Cerebellar nuclear complex (tissue), 1 donor: ENCODE measurements at places on chromosomes 13 and 19.

GRCh38 chr13:69796256-69796655 is 311.4 kb upstream of the ATXN8OS start:
- no peak for DNase-seq

DNA sequence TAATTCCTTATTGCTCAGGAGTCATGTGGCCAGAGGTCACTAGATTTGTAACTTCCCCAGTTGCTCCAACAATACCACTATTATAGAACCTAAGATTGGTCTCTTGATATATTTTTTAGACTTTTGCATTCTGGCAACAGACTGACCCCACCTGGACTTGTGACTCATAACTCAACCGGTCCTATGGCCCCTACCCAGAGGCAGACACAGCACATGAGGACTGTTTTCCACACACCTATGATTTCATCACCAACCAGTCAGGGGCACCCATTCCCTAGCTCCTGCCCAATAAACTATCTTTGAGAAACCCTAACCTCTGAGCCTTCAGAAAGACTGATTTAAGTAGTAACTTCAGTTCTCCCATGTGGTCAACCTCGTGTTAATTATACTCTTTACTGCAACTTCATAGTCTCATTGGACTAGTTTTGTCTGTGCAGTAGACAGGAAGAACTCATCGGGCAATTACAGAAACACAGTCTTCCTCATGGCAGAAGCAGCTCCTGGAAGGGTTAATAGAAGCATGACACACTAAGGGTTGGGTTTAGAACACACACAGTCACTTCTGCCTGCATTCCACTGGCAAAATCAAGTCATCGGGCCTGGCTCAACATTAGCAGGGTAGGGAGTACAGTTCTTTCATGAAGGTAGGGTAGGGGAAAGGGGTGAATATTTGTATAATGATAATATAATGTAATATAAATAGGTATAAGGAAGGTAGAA is 251.8 kb downstream of the UQCRFS1 start:
- no peak for DNase-seq

DNA sequence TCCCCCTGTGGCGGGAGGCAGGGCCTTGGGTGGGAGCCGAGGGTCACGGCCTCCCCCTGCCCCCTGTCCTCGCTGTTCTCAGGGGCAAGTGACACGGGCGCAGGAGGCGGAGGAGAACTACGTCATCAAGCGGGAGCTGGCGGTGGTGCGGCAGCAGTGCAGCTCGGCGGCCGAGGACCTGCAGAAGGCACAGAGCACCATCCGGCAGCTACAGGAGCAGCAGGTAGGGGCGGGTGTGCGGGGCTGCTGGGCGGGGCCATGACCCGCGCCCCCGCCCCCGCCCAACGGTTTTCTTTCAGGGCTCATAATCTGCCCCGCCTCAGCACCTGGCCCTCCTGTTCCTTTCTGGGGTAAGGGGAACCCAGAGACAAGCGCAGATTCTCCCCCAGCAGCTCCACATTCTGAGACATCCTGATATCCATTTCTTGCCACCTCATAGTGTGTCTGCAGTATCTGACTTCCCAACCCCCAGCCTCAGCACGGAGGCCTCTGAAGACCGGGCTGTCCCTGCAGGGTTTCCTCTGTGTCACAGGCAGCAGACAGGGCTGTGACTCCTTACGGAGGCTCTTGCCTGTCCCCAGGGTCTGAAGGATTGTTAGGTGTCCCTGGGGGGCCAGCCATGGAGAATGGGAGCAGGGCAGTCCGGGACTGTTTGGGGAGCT is 15.9 kb downstream of the PRR36 start:
- peak; percentile 16 for DNase-seq

- no peak for DNase-seq
Measured at GRCh38 chr13:87398047-87398446, 273.1 kb upstream of the SLITRK5 start.

- no peak for DNase-seq
Measured at GRCh38 chr13:49740870-49741269, 49.6 kb upstream of the EBPL start.

GRCh38 chr13:94327318-94327717 is 152.2 kb downstream of the DCT start:
- DNase-seq = no peak

DNA sequence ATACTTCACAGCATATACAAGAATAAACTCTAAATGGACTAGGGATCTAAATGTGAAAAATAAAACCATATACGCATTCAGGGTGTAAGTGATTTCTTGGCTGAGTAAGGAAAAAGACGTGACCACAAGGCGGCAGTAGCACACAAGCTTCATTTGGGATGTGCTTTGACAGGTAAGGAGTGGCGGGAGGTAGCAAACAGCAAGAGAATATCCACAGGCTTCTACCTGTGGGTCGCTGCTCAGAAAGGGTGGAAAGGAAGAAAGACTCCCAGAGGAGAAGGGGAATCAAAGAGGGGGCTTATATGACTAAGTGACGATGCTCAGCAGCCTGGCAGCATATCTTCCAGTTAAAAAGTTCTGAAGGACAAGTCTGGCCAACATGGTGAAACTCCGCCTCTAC is 2.5 kb upstream of the ZNF121 start:
- DNase-seq = peak; percentile 27

- DNase-seq = no peak
Measured at GRCh38 chr13:75932636-75933035, 296.5 kb downstream of the LMO7 start.

DNA sequence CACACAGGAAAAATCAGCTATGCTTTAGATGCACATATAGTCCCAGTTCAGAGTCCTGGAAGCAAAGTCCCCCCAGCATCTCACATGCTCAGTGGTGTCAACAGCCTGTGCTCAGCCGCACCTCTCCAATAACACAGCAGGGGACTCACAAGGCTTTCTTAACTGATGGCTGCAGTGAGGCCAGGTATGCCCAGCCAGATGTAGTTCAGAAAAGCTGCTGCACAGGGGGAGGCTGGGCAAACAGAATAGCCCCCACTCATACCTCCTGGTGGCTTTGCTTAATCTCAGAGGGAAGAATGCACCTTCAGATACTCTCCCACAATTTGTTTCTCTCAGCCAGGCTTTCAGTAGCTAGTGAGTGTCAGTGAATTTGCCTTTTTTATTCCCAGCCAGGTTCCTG is 33.4 kb downstream of the FAM124A start:
- DNase-seq = no peak

- no peak for DNase-seq
Measured at GRCh38 chr19:4400135-4400936, at the start of gene SH3GL1. Gene SH3GL1, minus strand, starts transcription at chr19:4400547. Its CDS starts 179 bp downstream, at chr19:4400368.

- no peak for DNase-seq
Measured at GRCh38 chr13:42396901-42397655, 125.1 kb downstream of the AKAP11 start.

DNA sequence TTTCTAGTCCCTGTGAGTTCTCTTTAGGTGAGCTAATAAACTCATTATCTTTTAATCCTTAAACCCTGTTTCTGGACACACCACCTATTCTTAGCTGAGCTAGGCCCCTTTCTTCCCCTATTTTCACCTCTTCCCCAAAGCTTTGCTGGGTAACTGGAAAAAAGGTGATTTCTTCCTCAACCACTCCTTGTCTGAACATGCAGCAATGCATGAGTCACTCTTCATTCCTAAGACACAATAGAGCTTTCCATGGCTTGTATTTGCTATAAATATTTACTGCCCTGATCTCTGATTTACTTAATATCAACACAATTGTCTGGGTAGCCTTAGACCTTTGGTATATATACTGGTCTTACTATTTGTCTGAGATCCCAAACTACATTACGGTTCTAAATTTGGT is 370.9 kb downstream of the KLF5 start:
- DNase-seq = no peak

- DNase-seq = no peak
Measured at GRCh38 chr13:79320433-79320832, 85.6 kb downstream of the RBM26 start.

DNA sequence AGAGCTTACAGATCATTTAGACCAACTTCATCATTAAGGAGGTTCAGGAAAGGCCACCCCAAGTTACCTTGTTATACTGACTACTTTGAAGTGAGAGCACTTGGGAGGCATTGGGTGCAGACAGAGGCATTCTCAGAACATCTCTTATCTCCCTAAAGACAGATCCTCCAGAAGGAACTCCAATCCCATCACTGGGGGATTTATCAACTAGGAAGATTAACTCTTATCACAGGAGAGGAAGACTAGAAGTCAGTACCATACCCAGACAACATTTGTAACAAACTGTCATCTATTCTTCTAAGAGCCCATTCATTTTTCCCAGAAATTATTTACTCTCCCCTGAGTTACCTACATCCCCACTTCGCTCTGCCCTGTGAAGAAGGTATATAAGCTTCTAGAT is 5.8 kb upstream of the RFXAP start:
- DNase-seq = no peak

GRCh38 chr19:29964171-29964570 is 22.1 kb downstream of the URI1 start:
- DNase-seq = no peak

DNA sequence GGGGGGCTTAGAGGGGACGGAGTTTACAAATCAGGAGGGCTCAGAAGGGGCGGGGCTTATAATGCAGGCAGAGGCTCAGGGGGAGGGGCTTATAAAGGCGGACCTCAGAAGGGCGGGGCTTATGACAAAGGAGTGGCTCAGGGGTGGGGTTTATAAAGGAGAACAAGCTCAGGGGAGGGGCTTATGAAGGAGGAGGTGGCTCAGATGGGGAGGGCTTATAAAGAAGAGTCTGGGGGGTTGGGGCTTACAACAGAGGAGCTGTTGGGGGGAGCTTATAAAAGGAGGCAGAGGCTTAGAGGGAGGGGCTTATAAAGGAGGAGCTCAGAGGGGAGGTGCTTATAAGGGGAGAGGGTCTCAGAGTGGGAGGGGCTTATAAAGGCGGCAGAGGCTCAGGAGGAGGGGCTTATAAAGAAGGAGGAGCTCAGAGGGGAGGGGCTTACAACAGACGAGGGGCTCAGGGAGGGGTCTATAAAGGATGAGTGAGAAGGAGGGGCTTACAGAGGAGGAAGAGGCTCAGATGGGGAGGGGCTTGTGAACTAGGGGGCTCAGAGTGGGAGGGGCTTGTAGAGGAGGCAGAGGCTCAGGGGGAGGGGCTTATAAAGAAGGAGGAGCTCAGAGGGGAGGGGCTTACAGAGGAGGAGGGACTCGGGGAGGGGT is 1.0 kb downstream of the SMIM24 start:
- DNase-seq = no peak

DNA sequence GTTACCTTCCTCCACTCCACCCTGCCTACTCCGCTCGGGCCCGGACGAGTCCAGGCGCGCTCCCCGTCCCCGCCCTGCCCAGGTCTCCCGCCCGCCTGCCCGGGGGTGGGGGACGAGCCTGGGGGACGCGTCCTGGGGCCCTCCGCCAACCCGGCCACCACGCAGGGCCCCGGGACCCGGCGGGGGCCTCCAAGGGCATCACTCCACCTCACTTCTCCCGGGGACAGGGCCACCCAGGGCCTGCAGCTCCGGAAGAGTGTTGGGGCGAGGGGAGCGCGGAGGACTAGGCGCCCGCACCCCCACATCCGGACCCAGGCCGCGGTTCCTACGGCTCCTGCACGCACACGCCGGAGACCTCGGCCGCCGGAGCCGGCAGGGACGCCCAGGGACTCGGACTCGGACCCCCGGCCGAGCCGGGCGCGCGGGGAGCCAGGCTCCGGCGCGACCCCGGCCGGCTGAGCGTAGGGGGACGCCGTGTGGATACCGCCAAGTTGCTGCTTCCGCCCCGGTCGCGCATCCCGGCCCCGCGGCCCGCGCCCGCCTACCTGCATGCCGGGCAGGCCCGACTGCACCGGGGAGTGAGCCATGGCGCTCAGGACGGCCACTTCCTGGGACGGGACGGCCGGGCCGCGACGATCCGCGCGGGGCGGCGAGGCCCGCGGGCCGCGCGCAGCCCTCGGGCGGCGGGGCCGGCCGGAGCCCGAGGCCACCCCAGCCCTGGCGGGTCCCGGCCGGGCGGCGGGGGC is 534 bp downstream of the STK24 start:
- DNase-seq = peak; percentile 5

DNA sequence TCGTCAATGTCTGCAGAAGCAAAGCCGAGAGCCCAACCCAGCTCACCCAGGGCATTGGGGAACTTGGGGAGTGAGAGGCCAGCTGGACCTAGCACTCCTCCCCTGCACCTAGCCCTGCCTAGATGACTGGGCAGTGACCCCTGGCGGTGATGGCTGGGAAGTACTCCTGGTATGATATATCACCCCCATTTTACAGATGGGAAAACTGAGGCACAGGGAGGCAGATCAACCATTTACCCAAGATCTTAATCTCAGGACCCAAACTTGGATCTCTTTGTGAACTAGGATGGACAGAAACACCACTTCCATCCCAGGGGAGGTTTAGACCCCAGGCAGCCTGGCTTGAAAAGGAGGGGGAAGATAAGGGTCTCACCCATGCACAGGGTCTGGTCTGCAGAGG is 43.5 kb downstream of the CCL25 start:
- no peak for DNase-seq

GRCh38 chr13:93080587-93080986 is 146.0 kb upstream of the GPC6 start:
- DNase-seq = no peak

- no peak for DNase-seq
Measured at GRCh38 chr19:33686687-33687480, 65.1 kb downstream of the CHST8 start.

GRCh38 chr19:2783781-2784145 is 690 bp upstream of the SGTA start:
- no peak for DNase-seq

- no peak for DNase-seq
Measured at GRCh38 chr13:45702088-45702487, at the start of gene CBY2. Gene CBY2, plus strand, starts transcription at chr13:45702320. Its CDS starts 71 bp downstream, at chr13:45702391.

- DNase-seq = no peak
Measured at GRCh38 chr19:42248270-42249148, 6.1 kb upstream of the GSK3A start.

DNA sequence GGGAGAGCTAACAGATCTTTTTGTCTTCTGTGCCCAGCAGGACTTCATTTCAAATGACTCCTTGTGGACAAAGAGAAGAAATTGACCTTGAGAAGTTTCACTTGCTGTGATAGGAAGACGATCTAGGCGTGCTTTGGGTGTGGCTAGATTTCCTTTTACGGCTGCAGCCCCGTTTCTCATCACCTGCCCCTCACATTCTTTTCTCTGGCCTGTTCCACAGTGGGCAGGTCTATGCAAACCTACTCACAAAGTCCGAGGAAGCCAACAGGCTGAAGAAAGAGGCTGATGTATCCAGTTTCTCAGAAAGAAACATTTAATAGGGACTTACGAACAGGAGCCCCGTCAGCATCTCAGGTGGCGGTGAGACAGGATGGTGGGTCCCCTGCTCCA is 231.8 kb downstream of the FGF9 start:
- no peak for DNase-seq

DNA sequence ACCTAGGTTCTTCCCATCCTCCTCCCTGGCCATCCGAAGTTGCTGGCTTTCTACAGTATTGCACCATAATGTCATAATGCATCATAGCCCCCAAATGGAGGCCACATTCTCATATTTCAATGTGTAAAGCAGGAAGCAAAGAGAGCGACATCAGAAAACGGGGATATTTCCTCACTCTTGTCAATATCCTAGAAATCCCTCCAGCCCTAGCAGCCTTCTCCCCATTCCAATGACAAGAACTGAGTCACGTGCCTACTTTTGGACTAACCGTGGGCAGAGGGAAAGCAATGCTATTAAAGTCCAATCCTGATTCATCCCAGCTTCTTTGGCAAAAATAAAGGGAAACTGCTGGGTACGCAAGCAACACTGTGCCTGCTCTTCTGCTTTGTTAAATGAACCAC is 4.3 kb upstream of the RAP2A start:
- DNase-seq = peak; percentile 19

GRCh38 chr13:106865716-106866440 is 297.9 kb upstream of the ARGLU1 start:
- no peak for DNase-seq

- no peak for DNase-seq
Measured at GRCh38 chr13:114081761-114082681, 50.4 kb downstream of the RASA3 start.
